ENCODE measurements at places on chromosomes 1 and 21.

- DNase-seq: no peak
Observed at GRCh38 chr1:155219592-155220031, 11.1 kb downstream of the MTX1 start.

DNA sequence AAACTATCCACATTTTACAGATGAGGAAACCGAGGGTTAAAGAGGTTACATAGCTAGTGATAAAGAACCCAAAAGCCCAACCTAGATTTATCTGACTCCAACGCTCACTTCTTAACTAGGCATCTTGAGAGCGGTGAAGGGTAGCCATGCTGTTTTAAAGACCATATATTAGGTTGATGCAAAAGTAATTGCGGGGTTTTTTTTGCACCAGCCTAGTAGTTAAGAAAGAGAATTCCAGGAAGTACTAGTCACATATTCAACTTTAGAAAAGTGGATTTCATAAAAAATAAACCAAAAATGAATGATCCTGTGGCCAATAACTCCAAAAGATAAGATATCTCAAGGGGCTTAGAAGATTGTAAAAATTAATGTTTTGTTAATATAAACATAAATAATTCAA is 162.1 kb downstream of the GLUL start:
- DNase-seq: no peak

- DNase-seq: no peak
Observed at GRCh38 chr1:163063610-163064009, 5.6 kb upstream of the RGS4 start.

DNA sequence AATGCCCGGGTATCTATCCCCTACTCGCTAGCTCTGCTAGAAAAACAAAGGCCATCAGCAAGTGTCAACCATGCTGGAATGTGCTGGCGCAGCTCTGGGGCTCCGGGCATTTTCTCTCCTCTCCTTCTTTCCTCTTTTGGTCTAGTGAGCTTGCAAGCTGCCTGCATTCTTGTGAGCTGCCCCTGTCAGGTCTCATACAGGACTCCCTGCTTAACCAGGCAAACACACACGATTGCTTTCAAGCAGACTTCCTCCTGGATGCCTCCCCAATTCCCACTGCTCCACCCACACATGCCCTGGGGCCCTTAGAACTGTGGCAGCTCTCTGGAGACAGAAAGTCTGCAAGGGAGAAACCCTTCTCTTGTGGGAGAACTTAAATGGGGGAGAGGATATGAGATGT is 35.7 kb upstream of the SUCO start:
- no peak for DNase-seq

- no peak for DNase-seq
Observed at GRCh38 chr1:197908716-197909220, 6.3 kb downstream of the C1orf53 start.

- peak; percentile 93 for DNase-seq
Observed at GRCh38 chr1:156114101-156114918, at the start of gene LMNA. LMNA (plus strand) TSS chr1:156114711; CDS start chr1:156114919, 208 bp downstream.

DNA sequence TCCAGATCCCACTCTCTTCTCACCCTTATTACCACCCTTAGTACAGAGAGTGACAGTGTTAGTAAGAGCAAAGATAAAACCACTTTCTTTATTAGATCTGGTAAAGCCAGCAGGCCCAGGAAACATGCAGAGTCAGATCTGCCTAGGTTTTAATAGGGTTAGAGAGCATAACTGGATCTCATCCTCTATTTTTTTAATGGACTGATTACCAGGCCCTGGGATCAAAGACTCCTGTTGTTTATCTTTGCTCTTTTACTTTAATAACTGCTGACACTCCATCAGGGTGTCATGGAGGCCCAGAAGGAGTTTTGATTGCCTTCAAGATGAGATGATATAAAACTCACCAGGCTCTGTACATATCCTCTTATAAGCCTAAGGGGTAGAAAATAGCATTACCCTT is 45.3 kb upstream of the RGS5 start:
- no peak for DNase-seq

DNA sequence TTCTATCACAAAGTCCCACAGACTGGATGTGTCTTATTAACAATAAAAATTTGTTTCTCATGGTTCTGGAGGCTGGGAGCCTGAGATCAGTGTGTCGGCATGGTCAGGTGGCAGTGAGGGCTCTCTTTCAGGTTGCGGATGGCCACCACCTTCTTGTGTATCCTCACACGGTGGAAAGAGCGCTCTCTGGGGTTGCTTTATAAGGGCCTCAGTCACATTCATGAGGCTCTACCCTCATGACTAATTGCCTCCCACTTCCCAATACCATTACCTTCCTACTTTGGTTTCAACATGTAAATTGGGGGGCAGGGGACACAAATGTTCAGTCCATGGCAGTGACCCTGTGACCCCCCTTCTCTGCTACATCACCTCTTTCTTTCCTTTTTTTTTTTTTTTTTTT is 20.7 kb upstream of the MX1 start:
- no peak for DNase-seq

DNA sequence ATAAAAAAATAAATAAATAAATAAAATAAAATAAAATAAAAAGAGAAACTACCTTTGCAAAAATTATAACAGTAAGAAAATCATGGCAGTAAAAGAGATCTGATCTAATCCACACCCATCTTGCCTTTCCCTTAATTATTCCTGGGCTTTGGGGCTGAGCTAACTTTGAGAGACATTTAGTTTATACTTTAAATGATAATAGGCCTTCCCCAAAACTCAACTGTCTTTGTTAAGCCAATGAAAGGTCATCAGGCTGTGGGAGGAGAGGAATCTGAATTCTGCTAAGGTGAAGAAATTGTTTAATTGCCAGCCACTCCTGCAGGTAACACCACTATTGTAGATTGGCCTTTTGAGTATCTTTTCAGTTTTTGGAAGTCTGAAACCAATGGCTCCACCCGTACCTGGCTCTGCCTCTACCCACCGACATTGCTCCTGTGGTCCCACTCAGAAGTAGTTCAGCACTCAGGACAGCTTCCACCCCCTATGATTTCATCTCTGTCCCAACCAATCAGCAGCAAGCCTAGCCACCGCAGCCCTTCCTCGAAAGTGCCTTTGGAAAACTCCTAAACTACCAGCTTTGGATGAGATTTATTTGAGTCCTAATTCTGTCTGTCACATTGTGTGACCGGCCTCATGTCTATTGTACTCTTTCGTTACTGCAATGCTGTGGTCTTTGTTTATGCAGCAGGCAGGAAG is 23.0 kb upstream of the PNRC2 start:
- DNase-seq: no peak

Data from HuH-7 (cell line).